ENCODE measurements at places on chromosomes 3 and 15. TPM values are rescaled to one million over a fixed set of nuclear protein-coding genes. Genes with fewer than 3 reads are reported as not detected.

DNA sequence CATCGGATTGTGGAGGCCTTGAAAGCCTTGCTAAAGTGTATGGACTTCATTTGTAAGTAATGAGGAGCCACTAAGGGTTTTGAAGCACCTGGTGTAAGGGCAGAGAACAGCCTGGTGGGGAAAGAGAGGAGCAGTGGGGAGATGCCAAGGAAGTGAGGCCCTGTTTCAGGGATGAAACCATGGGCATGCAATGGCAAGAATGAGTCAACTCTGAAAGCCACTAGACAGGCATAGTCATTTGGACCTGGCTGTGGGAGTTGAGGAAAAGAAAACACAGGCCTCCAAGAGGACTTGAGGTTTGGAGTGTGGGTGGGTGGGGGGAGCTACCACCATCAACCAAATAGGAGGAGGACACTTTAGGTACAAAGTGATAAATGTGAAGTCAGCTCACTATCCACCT lies 7.6 kb downstream of the XCR1 start:
- no peak overlapping the region for H3K4me3 ChIP-seq
- peak; percentile 58 for DNase-seq
- no peaks in the 10 kb centered on the region for H3K36me3 ChIP-seq
- H3K4me1 ChIP-seq, result peaks cover 30% of the 10 kb centered on the region

DNA sequence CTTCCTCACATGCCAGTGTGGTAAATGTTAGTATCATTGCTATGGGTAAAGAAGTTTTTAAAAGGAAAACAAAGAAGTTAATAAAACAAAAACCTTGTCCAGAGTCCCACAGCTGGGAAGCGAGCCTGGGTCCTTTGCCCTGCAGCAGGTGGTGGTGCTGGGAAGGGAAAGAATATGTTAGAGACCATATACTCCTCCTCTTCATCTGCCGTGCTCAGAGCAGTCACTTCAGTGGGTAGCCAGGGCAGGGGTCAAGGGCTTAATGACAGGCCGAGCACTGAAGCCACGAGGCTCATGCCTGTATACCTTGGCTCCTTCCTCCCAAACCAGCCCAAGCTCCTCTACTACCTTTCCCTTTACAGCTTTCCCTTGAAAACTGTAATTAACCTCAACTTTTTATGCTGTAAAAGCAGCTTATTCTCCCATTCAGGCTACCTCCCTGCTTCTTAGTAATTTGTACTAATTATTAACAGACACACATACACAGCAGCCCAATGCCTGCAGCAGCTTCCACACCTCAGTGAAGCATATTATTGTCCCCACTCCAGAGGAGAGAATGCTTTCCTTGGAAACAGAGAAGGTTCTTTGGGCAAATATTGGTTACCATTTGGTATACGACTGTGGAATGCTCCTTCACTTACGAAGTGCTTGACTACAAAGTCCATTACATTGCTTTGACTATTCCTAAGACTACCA lies 362.1 kb downstream of the EPHB1 start:
- no peaks in the 10 kb centered on the region for H3K4me1 ChIP-seq
- DNase-seq, result no peak
- H3K4me3 ChIP-seq, result no peak overlapping the region

Gene RBP2
- not detected for total RNA-seq

GRCh38 chr15:40501487-40501886 lies 30.7 kb downstream of the CHST14 start:
- H3K4me3 ChIP-seq, result no peak overlapping the region
- DNase-seq, result no peak
- H3K27ac ChIP-seq, result no peak overlapping the region
- peaks cover 13% of the 10 kb centered on the region for H3K4me1 ChIP-seq
- H3K36me3 ChIP-seq, result no peaks in the 10 kb centered on the region

Gene LRRC31
- total RNA-seq, result not detected

DNA sequence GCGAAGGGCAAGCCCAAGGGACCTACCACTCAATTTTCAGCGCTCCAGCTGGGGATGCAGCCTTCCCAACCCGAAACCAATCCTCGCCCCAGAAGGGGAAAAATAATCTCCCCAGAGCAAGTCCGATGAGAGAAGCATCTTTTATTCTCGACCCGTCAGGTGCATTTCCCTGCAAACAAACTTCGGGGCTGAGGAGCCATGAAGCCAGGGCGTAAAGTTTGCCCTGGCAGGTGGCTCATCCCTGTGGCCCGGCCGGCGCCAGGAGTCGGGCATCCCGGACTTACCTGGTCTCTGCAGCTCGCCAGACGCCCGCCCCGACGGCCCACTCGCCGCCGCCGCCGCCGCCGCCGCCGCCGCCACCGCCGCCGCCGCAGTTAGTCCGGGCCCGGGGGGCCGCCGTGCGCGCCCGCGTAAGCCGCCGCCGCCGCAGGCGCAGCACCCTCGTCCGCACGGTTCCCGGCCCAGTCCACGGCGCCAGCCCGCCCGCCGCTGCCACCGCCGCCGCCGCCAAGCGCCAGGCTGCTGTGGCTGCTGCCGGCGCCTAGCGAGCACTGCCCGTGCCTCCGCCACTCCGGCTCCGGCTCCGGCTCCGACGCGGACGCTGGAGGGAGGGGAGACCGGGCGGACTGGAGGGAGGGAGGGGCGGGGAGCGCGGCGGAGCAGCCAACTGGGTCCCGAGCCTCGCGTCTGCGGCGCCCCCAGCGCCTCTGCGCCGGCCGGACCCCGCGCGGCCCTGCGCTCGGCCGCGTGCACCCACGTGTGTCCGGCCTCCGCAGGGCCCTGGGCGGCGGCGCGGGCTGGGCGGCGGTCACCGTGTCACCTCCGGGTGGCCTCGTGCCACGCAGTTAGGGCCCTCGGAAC lies at the start of gene CNTN3:
TSS of gene CNTN3 (minus strand) at position 553 of the 861 bp plus-strand sequence. CDS start 93,547 bp downstream, outside the sequence.
- H3K27me3 ChIP-seq, result peaks cover 16% of the 10 kb centered on the region
- H3K4me1 ChIP-seq, result no peaks in the 10 kb centered on the region
- no peak within 1 kb of the TSS for H3K27ac ChIP-seq
- no peaks in the 10 kb centered on the region for H3K36me3 ChIP-seq
- no peak within 1 kb of the TSS for H3K4me3 ChIP-seq

Gene LPCAT4
- 56.9 TPM for total RNA-seq

- no peak overlapping the region for H3K27ac ChIP-seq
- H3K36me3 ChIP-seq, result no peaks in the 10 kb centered on the region
- no peak overlapping the region for H3K4me3 ChIP-seq
- H3K4me1 ChIP-seq, result no peaks in the 10 kb centered on the region
- H3K27me3 ChIP-seq, result peaks cover 2% of the 10 kb centered on the region
These were observed 50.7 kb downstream of the PROS1 start for GRCh38 chr3:93923006-93923405.

Gene ALPK3
- 0.04 TPM for total RNA-seq

Gene CHST13
- total RNA-seq, result not detected

- DNase-seq, result no peak
- H3K4me3 ChIP-seq, result peak overlapping the region; percentile 84
- H3K27ac ChIP-seq, result peak overlapping the region; percentile 96
- no peaks in the 10 kb centered on the region for H3K36me3 ChIP-seq
- H3K27me3 ChIP-seq, result no peaks in the 10 kb centered on the region
These were observed 547 bp upstream of the PCCB start for GRCh38 chr3:136249593-136249992.

All from activated CD8-positive, alpha-beta T cell treated with anti-CD3 and anti-CD28 coated beads for 36 hours (primary cell).